Fibroblast of the conjunctiva (primary cell): ENCODE measurements at places on chromosomes 3 and 15.

DNA sequence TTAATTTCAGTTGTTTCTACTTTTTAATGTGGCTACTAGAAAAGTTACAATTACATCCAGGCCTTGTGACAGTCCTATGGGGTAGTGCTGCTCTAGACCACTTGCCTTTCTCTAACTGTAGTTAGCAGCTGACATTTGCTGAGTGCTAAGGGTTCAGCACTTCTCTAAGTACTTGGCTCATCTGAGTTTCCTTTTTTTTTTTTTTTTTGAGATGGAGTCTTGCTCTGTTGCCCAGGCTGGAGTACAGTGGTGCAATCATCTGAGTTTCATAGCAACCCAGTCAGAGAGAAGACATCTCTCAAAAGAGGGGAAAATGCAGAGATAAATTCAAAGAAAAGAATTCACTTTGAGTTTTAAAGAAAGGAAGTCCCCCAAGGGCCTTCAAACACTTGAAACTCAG, 130.8 kb downstream of the MYLK start:
- DNase-seq, result no peak

- no peak for DNase-seq
Observed at GRCh38 chr15:65263313-65263712, 23.4 kb downstream of the PARP16 start.

DNA sequence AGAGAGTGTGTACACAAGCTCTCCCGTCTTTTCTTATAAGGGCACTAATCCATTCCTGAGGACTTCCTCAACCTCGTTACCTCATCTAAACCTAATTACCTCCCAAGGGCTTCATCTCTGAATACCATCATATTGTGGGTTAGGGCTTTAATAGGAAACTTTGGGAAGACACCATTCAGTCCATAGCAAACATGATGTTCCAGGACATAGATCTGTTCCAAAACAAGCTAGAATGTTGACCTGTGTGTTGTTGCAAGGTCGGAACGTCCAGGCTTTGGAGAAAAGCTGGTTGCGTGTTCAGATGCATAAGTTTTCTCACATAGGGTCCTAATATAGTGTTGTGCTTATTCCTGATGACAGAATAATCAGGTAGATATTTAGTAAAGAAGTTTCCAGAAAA, 9.7 kb upstream of the TMEM87A start:
- DNase-seq, result no peak

DNA sequence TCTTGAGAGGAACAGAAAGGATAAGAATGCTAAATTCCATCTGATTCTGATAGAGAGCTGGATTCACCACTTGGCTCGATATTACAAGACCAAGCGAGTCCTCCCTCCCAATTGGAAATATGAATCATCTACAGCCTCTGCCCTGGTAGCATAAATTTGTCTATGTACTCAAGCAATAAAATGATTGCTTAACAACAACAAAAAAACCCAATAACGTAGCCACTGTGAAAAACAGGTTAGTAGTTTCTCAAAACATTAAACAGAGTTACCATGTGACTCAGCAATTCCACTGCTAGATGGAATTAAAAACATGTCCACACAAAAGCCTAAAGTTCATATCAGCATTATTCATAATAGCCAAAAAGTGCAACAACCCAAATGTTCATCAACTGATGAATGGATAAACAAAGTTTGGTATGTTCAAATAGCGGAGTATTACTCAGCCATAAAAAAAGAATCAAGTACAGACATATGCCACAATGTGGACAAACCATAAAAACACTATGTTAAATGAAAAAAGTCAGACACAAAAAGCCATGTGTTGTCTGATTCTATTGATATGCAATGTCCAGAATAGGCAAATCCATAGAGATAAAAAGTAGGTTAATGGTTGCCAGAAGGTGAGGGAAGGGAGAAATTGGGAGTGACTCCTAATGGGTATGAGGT, 16.8 kb downstream of the BCL2L10 start:
- DNase-seq, result peak; percentile 93

GRCh38 chr3:8981700-8982099, 18.4 kb upstream of the RAD18 start:
- no peak for DNase-seq

DNA sequence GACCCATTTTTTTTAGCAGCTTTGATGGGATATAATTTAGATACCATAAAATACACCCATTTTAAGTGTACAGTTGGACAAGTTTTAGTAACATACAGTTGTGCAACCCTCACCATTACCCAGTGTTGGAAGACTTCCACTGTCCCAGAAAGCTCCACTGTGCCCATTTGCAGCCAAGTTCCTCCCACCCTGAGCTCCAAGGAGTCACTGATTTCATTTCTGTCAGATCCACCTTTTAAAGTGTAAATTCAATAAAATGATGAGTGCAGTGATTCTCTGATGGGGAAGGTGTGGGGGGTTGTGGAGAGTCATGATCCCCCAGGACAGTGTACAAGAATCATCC, 93.2 kb upstream of the IGF1R start:
- DNase-seq, result no peak

DNA sequence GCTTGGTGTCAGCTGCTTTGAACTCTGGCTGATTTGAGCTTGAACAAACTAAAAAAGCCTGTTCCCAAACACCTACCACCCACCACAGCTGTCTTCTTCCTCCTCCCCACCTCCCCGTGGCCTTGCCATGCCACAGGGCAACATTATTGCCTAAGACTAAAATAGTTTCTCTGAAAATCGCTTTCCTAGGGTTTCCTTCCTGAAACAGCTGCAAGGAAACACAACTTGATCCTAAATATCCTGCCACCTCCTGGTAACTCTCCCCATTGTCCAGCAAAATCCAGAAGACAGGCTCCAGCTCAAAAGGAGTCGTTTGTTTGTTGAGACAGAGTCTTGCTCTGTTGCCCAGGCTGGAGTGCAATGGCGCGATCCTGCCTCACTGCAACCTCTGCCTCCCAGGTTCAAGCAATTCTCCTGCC, 193.9 kb upstream of the TPM1 start:
- no peak for DNase-seq

DNA sequence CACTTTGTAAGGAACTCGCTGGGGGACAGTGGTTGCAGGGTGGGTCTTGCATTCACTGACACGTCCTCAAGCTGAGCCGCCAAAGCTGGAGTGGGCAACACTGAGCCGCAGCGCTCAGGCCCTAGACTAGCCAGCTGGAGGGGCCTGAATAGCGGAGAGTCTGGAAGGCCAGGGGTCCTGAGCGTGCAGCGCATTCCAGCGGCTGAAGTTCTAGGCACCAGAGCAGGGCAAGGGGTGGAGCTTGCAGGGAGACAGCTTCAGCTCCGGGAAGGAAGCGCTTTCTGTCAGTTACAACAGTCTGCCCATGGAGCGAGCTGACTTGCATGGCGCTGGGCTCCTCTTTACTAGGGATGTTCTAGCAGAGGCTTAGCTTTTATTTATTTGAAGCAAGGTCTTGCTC, 2.7 kb downstream of the MAP6D1 start:
- DNase-seq, result no peak

GRCh38 chr15:48119277-48119676, 1.5 kb upstream of the SLC24A5 start:
- no peak for DNase-seq

GRCh38 chr3:144590854-144591253, 619.2 kb downstream of the DIPK2A start:
- peak; percentile 72 for DNase-seq

DNA sequence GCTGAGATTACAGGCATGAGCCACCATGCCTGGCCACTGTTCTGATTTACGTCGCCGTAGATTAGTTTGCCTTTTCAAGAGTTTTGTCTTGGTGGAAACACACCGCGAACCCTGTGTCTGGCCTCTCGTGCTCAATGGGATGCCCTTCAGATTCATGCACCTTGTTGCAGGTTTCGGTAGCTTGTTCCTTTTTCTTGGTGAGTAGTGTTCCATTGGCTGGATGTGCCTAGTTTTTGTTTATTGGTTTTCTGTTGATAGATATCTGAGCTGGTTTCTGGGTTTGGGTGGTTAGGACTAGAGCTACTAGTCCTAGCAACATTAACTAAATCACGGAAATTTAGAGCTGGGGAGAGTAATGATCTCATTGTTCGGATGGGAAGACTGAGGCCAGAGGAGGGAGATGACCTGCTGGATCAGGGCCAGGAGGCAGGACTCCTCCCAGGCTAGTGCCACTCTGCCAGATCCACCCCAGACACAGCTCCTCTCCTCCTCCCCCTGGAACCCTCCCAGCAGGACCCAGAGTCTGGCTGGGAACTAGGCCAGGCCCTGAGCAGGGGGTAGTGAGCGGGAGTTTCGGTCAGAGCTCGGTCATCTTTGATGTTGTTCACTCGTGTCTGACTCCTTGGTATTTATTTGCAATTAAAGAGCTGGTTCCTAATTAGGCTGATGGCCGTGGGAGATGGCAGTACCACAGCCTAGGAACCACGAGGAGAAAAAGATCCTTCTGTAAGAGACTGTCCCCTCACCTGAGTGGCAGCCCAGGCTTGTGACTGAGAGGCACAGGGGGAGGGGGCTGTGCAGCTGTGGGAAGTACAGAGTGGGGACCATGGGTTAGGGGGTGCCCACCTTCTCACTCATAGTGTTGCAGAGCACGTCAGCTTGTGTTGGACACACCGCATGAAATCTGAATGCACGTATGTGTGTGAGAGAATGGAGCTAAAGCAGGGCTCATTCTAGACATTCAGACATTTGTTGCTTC, 73.4 kb downstream of the SMAD6 start:
- DNase-seq, result peak; percentile 22

- no peak for DNase-seq
Observed at GRCh38 chr15:39796601-39797000, 14.0 kb upstream of the FSIP1 start.

DNA sequence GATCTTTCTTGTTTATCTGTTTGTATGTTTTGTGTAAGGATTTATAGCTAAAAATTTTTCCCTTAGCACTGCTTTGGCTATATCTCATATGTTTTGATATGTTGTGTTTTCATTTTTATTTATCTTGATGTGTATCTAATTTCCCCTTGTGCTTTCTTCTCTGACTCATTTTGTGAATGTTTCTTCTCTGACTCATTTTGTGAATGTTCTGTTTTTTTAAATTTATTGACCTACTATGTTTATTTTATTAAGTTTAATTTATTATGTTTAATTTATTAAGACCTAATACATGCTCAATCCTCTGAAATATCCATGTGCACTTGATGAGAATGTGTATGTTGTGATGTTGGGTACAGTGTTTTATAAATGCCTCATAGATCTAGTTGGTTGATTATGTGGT, 793.5 kb upstream of the CADM2 start:
- no peak for DNase-seq

DNA sequence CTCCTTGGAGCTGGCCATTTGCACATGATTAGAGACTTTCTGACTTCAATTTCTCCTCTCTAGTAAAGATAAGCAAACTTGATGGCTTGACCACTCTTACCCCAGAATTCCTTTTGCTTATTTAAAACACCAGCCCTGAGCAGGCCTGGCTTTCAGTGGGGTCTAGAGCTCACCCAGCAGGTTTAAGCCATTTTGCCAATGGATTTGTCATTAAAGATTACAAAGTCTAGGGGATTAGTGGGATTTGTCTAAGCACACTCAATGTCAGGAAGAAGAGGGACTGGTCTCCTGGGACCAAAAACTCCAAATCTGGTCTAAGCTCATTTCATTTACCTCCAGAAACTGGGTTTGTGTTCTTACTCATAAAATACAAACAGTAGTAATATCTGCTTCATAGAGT, 57.3 kb upstream of the SNTN start:
- DNase-seq, result no peak

- no peak for DNase-seq
Observed at GRCh38 chr3:31331278-31331677, 201.4 kb upstream of the STT3B start.

DNA sequence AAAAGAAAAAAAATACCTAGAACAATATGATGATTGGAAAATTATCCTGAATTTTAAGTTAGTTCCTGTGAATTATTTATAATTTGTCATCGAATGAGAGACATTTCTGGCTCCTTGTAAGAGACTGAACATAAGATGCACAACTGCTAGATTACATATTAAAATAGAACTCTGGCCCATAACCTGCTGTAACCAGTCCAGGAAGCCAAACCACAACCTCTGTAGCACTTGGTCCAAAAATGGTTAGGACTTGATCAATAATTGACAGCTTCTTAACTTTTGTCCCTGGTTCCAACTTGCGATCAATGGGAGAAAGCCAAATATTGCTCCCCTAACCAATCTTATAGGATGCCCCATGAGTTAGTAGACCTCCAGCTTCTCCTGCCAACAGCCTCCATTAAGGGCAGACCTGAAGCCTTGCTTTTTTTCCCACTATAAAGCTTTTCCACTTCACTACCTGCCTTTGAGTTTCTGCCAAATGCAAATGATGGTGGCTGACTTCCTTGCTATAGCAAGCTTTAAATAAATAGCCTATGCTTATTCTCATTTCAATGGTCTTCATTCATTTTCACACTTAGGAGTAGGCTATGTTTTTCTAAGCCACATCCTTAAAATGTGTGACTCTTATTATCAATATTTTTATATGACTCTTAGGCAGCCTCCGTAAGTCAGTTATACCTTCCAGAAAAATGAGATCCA, 224.0 kb upstream of the ARHGEF26 start:
- no peak for DNase-seq

DNA sequence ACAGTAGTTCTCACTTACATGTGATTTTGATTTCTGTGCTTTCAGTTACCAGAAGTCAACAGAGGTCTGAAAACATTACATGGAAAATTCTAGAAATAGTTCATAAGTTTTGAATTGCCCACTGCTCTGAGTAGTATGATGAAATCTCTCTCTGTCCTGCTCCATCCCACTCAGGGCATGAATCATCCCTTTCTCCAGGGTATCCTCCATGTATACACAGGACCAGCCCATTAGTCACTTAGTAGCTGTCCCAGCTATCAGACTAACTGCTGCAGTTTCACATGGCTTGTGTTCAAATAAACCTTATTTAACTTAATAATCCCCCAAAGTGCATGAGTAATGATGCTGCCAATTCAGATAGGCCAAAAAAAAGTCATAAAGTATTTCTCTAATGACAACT, 38.6 kb downstream of the EPHA3 start:
- DNase-seq, result peak; percentile 94

DNA sequence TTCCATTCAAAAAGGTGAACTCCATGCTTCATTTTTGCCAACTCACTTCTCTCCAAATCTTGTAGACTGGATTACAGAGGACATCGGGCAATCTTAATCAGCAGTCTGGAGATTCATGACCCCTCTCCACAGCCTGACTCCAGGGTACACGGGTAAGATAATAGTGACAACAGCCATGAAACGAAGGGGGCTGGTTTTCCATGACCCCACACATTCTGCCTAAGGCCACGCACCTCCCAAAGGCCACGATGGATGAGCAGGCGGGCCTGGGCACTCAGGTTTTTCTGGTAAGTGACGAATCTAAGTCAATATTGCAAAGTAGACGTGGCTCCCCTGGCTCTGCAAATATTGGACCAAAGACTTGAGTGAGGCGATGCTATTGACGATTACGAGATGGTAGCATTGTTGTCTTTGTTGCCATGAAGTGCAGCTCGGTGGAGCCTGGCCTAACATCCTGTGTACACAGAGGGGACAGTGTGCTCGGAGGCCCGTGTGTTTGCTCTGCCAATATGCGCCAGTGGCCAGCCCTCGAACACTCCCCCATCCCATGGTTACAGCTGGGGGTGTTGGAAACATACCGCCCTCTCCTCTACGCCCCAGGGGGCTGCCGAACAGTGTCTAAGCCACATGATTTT, 119.1 kb downstream of the OPA1 start:
- no peak for DNase-seq

GRCh38 chr3:98482717-98483482, 14.6 kb upstream of the OR5K2 start:
- DNase-seq, result no peak

GRCh38 chr3:55185380-55185779, 257.5 kb upstream of the LRTM1 start:
- DNase-seq, result no peak

GRCh38 chr3:182412066-182412465, 381.2 kb upstream of the ATP11B start:
- no peak for DNase-seq
